ENCODE measurements at places on chromosomes 7 and 10.

GRCh38 chr7:77382532-77382931, 33.6 kb downstream of the GSAP start:
- DNase-seq: no peak

- DNase-seq: no peak
Measured at GRCh38 chr7:103996017-103996551, 6.6 kb upstream of the RELN start.

DNA sequence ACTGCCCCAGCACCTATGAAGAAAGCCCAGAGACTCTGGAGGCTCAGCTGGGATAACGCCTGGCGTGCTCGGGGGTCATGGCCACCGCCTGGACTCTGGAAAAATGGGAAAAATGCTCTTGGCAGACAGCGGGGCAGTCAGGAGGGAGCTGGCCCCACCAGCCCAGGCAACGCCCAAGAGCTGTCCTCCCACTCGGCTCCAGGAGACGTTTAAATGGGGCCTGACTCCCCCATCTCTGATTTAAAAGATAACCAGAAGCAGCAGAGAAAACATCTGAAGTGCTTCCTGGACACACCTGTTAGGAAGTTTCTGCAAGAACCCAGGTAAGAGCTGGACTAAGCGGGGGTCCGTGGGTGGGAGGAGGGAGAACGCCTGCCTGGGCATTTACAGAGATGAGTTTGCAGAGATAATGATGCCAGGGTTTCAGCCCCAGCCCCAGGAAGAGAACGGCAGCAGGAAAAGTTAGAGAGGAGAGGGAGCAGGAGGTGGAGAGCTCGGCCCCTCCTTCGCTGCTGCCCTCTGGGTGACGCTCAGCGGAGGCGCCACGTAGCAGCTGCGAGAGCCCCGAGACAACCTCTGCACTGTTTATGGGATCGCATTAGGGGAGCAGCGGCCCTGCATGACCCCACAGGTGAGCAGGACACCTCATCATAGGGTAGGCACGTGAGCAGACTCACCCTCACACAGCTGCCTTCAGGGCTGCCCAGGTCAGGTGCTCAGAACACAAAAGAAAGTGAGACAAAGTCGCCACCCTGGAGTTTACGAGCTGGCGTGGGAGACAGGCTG, 83.5 kb upstream of the INSIG1 start:
- no peak for DNase-seq

- no peak for DNase-seq
Measured at GRCh38 chr10:132459301-132460003, 62.5 kb downstream of the PWWP2B start.

DNA sequence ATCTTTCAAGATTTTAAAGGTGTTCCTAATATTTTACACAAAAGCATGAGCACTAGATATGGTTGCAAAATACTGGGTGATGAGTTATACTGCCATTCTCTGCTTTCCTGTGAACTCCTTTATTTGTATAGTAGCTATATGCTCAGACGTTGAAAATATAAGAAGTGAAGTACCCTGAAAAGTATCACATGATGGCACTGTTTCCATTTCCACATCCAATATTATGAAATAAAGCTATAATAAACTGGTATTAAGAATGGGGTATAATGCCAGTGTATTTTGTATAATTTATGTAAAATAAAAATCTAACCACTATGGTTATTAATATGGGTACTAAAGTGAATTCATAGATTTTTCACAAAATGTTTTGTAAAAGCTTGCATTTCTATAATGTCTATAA, 79.6 kb upstream of the FOXP2 start:
- DNase-seq: no peak

DNA sequence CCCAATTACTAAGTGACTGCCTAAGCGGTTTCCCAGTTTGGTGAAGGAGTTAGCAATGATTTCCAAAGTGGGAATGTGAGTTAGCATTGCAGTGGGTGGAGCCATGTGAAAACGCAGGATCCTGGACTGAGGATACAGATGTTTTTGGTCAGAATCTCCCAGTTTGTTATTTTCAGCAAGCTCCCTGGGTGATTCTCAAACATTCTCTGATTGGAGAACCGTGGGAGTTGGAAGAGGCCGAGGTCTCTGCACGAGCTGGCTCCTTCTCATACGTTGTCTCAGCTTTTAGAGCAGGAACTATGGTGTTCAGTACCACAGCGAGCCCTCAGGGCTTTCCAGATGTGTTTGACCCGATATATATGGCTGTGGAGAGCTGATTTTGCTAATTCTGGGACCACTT, 396.5 kb upstream of the NPVF start:
- DNase-seq: no peak

DNA sequence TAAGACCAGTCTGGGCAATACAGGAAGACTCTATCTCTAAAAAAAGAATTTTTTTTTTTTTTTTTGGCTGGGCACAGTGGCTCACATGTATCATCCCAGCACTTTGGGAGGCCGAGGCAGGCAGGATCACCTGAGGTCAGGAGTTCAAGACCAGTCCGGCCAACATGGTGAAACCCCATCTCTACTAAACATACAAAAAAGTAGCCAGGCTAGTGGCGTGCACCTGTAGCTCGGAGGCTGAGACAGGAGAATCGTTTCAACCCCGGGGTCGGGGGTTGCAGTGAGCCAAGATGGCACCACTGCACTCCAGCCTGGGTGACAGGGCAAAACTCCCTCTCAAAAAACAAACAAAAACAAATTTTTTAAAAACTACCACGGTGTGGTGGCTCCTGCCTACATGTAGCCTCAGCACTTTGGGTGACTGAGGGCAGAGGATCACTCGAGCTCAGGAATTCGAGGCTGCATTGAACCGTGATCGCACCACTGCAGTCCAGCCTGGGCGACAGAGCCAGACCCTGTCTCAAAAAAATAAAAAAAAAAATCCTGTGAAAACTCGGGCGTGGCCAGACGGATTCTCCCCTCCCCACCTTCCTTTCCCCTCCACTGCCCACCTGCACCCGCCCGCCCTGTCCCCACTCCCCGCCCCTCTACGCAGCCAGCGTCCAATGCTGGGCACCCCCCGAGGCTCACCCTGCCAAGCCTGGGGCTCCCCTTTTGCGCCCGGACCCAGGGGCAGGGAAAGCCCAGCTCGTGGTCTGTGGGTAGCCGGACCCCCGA, 745 bp upstream of the ORAI2 start:
- DNase-seq: peak; percentile 46

GRCh38 chr7:151780631-151781030, 96.3 kb downstream of the PRKAG2 start:
- no peak for DNase-seq

DNA sequence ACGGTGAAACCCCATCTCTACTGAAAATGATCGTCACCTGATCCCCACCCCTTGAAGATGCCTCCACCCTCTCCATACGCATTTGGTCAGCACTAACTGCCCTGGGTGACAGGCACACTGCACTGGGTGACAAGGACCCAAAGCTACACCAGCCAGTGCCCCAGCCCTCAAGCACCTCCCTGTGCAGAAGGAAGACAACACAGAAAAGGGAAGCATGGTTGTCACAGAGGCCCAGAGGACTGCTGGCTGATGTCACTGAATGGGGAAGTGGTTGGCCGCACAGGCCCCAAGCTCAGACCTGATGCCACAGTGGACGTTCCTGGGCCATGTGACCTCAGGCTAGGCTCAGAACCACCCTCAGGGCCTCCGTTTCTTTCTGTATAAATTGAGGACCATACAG, 4.2 kb upstream of the PILRA start:
- DNase-seq: no peak

GRCh38 chr10:79061441-79062315, 7.1 kb upstream of the ZMIZ1 start:
- no peak for DNase-seq

- DNase-seq: no peak
Measured at GRCh38 chr10:26706206-26706605, 8.7 kb downstream of the PDSS1 start.

- DNase-seq: no peak
Measured at GRCh38 chr10:122014652-122015248, 25.8 kb downstream of the TACC2 start.

DNA sequence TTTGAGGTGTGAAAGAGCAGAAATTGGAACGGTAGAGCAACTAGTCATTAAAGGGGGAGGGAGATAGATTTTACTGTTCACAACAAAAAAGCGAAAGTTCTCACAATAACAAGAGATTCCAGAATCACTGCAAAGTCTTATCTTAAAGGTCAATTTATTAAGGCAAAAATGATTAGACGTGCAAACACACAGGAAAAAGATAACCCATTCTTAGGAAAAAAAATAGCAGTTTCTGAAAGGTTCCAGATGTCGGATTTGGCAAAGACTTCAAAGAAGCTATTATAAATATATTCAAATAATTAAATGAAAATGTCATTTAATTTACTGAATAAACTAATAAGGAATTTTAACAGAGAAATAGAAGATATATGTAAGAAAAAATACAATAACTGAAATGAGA, 70.8 kb upstream of the GNAI1 start:
- DNase-seq: no peak

DNA sequence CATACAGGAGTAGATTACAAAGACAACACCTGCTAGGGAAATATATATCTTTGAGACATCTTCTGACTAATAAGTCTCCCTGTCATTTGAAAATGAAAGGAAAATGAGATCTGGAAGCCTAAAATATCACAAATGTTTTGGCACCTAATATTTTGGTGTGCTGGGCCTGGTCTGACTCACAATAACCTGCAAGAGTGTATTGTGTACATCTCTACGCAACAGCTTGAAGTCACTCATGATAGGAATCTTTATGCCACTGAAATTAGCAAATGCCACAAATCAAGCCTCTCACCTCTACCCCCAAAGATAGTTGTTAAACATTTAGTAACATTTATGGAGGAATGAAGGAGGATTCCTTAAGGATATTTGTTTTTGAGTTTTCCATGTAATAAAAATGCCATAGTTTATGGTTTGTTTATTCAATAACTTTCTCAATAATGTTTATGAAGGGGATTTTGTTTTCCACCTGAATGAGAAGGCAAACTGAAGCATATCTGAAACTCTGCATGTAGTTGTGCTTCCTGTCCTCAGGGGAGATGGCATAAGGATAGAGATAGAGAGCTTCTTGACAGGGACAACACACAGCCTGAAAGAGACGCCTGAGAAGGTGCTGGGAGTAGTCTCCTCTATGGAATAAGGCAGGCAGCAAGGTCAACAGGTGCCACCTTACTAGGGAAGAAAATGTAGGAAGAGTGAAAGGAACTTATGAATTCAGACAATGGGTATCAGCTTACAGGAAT, 197.4 kb downstream of the AHR start:
- no peak for DNase-seq

- no peak for DNase-seq
Measured at GRCh38 chr10:78416031-78417011, 382.7 kb downstream of the RPS24 start.

- DNase-seq: no peak
Measured at GRCh38 chr7:106418526-106418925, 133.7 kb upstream of the NAMPT start.

GRCh38 chr10:118058371-118058770, 11.6 kb upstream of the RAB11FIP2 start:
- no peak for DNase-seq

GRCh38 chr7:40611095-40611871, 476.5 kb downstream of the SUGCT start:
- no peak for DNase-seq

- DNase-seq: peak; percentile 94
Measured at GRCh38 chr10:118850418-118851061, 95.8 kb upstream of the CACUL1 start.

DNA sequence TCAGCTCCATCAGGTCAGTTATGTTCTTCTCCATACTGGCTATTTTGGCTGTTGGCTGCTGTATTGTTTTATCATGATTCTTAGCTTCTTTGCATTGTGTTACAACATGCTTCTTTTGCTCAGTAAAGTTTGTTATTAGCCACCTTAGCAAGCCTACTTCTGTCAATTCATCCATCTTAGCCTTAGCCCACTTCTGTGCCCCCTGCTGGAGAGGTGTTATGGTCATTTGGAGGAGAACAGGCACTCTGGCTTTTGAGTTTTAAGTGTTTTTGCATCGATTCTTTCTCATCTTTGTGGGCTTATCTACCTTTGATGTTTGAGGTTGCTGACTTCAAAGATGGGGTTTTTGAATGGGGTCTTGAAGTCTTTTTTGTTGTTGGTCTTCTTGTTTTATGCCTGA, 204.6 kb upstream of the FOXP2 start:
- no peak for DNase-seq

- DNase-seq: no peak
Measured at GRCh38 chr10:104548090-104548489, 93.0 kb upstream of the SORCS3 start.

DNA sequence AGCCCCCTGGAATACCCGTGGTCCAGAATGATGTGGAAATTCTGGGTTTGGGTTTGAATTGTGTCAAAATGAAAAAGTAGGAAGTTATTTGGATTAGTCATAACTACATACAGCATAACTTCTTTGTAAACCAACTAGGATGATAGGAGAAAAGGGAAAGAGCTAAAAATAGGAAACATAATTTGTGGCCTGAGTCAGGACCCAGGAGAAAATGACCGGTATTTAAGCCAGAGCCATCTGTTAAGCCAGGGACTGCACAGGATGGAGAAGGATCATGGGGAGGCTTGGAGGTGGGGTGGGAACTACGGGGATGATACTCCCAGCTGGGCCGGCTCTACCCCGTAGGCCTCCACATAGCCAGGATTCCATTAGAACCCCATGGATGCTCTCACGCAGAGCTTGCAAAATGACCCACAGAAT, 98.6 kb downstream of the MYOF start:
- DNase-seq: no peak

DNA sequence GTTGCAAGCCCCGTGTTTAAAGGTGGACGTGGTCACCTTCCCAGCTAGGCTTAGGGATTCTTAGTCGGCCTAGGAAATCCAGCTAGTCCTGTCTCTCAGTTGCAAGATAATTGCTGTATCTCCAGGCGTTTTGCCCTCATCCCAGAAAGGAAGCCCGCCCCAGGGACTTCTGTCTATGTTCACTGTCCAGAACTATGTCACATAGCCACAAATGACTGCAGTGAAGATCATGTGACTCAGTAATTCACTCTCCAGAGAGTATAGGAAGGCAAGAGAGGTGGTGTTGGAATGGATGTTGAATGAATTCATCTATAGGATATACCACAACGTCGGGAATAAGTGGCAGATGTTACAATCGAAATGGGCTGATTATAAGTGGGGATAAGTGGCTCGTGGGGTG, 349 bp upstream of the ERVW-1 start:
- DNase-seq: no peak

- DNase-seq: no peak
Measured at GRCh38 chr7:136938476-136938875, 70.0 kb downstream of the CHRM2 start.

DNA sequence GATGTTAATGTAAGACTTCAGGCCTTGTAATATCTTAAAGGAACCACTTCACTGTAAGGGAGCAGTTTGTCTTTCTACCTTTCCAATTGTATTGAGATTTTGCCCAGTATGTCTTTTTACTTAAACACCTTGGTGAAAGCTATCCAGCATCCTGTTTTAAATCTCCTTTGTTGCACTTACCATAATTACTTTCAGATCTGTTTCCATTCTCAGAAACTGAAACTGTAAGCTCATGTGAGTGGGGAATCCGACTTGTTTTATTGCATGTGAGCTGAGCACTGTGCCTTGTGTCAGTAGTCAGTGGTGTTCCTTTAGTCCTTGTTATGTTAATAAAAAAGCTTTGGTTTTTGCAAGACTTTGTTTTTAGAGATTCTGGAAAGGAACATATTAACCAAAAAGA, 42.2 kb downstream of the BMPR1A start:
- DNase-seq: peak; percentile 3

- DNase-seq: no peak
Measured at GRCh38 chr10:114142018-114142417, 32.0 kb downstream of the CCDC186 start.

GRCh38 chr7:73871163-73872011, 10.4 kb downstream of the TMEM270 start:
- no peak for DNase-seq

Data from activated CD8-positive, alpha-beta T cell treated with anti-CD3 and anti-CD28 coated beads for 36 hours (primary cell).